ENCODE measurements at places on chromosomes 5 and 9.

DNA sequence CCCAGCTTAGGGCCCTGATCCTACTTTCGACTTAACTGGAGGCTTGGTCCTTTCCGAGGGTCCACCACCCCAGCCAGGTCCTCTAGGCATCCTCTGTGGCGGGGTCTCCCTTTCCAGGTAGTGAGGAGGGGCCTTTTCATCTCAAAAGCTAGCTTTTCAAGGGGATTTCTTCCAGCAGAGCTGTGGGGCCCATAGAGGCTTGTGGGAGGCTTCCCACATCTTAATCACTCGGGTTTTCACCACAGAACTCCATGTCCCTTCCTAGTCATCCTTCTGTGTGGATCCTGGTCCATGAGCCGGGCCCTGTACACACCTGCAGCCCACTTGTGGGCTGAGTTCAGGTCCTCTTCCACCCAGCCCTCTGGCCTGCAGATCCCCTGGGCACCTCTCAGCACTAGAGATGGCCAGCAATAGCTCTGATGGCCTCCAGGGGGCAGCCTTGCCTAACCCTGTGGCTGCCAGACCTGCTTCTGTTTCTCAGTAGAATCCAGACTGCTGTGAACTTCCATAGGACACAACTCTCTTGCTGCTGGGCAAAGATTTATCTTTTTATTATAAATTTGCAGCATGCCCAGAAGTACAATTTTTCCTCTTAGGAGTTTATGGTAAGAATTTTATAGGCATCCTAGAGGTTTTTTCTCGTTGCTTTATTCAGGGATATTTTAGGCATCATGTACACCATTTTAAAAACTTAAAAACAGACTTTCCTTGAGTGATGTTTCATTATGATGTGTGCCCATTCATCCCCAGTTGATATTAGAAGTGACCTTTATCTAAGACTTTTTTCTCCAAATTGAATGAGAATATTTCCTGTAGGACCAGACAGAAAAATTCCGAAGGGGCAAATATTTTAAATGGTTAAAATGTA is 208.9 kb downstream of the TRIO start:
- DNase-seq, result peak; percentile 60

- DNase-seq, result no peak
Observed at GRCh38 chr9:1434052-1434767, 384.1 kb downstream of the DMRT2 start.

GRCh38 chr5:68757626-68758212 is 336.1 kb upstream of the SLC30A5 start:
- DNase-seq, result no peak

GRCh38 chr5:127673117-127673800 is 24.4 kb downstream of the CTXN3 start:
- DNase-seq, result no peak

GRCh38 chr9:113641100-113641885 is 177.8 kb downstream of the RGS3 start:
- DNase-seq, result no peak

DNA sequence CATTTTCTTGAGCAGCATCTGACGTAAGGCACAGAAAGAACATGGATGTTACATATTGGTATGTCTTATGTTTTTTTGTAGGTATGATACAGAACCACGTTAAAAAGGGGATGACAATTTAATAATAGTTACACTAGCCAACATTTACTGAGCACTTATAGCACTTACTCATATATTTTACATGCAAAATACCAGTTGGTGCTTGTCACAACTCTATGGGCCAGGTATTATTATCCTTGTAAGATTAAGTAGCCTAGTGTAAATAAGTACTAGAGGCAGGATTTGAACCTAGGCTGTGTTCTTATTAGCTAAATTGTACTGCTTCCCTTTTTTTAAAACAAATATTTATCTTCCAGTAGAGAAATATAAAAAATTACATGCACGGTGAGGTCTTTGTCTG is 83.5 kb downstream of the RANBP17 start:
- DNase-seq, result no peak

DNA sequence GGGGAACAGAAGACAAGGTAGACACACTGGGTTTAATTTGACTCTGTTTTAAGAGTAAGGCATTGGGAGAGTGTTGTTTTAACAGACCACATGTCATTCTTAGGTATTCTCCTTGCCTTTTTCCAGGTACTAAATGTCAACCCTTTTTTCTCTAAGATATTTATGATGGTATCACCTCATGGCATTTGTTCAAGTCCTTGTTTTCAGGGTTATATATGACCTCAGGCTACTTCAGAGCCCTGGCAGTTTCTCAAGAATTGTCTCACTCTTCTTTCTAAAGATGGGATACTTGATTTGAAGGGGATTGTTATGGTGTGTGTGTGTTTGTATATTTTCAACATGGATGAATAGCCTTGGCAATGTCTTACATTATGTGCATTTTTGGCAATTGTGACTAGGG is 131.1 kb upstream of the ACTBL2 start:
- no peak for DNase-seq

GRCh38 chr9:37410969-37411785 is 11.3 kb upstream of the GRHPR start:
- no peak for DNase-seq
